ENCODE measurements at places on chromosomes 13 and 19.

DNA sequence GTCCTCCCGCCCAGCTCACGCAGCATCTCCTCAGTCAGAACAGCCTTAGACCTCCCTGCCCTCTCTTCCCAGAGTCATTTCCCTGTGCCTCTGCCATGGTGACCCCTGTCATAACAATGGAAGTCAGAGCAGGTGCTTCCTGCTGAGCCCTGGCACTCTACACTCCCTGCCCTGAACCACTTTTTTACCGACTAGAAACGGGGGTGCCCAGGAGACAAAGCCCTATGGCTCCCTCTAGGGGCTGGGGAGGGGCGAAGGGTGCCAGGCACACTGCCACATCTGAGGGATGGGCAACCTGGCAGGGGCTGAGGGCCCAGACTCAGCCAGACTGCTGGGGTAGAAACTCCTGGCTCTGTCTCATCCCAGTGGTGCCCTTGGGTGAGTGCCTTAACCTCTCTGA lies 16.4 kb downstream of the ZNF574 start:
- no peak for DNase-seq

GRCh38 chr19:10966809-10967208 lies 6.0 kb downstream of the SMARCA4 start:
- no peak for DNase-seq

DNA sequence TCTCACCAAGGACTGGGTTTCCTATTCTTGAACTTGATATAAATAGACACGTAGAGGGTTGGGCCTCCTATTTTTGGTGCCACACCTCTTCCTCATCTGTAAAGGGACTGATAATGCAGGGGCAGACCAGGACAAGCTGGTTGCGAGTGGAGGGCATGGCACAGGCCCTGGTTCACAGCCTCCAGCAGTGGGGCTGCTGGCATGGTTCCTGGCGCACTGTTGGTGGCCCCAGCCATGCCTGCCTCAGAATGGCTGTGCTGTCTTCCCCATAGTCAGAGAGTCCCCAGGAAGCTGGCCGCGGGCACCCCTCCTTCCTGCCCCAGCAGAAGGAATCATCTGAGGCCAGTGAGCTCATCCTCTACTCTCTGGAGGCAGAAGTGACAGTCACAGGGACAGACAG lies 10.5 kb upstream of the OVOL3 start:
- no peak for DNase-seq

GRCh38 chr19:29324717-29325116 lies 111.8 kb upstream of the UQCRFS1 start:
- DNase-seq = no peak

GRCh38 chr19:38270587-38271167 lies 6.3 kb downstream of the SPINT2 start:
- peak; percentile 93 for DNase-seq

GRCh38 chr13:73101351-73102007 lies 42.7 kb downstream of the KLF5 start:
- no peak for DNase-seq

GRCh38 chr19:6267552-6268381 lies 12.0 kb downstream of the MLLT1 start:
- DNase-seq = no peak

- DNase-seq = no peak
Measured at GRCh38 chr19:6868351-6868750, 19.0 kb upstream of the ADGRE1 start.

DNA sequence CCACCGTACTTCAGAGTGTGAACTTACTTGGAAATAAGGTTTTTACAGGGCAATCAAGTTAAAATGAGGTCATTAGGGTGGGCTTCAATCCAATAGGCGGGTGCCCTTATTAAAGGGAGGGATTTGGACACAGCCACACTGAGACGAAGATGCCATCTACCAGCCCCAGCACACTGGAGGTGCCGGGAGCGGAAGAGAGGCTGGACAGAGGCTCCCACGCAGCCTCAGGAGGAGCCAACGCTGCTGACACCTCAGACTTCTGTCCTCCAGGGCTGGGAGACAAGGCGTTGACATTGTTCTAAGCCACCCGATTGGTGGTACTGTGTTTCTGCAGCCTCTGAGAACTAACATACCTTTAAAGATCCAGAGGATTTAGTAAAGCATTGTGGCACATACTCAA lies 12.6 kb upstream of the RAB20 start:
- no peak for DNase-seq

- peak; percentile 40 for DNase-seq
Measured at GRCh38 chr13:35979361-35979951, 151.7 kb downstream of the DCLK1 start.

DNA sequence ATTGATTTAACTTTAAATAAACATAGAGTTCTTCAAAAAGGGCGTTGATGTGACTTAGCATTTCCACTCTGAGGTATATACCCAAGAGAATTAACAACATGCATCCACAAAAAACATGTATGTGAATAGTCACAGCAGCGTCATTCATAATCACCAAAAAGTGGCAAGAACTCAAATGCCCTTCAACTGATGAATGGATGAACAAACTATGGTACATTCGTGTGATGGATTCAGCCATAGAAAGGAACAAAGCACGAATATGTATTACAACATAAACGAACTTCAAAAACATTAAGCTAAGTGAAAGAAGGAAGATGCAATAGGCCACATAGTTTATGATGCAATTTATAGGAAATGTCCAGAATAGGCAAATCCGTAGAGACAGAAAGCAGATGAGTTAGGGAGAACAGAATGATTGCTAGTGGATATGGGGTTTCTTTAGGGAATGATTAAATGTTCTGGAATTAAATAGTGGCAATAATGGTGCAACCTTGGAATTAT lies 72.3 kb upstream of the UQCRFS1 start:
- DNase-seq = no peak

DNA sequence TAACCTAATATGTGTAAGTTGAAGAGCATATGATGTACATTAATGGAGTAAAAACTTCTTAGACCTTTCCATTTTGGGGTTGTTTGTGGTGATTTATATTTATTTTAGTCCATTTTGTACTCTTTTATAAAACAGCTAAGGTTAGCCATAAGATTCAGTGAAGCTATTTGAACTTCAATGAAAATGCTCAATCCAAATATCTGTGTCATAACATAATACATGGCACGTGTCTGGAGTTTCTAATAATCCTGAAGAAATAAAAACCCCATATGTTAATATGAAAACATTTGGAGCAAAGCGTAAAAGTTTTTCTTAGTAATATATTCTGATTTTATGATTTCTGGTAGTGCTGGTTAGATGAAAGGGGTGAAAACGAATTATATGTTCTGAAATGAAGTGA lies 1729.7 kb downstream of the PCDH9 start:
- no peak for DNase-seq

GRCh38 chr13:109610517-109610916 lies 175.9 kb downstream of the IRS2 start:
- DNase-seq = no peak

GRCh38 chr19:899336-900042 lies 6.2 kb downstream of the RNU6-9 start:
- no peak for DNase-seq

DNA sequence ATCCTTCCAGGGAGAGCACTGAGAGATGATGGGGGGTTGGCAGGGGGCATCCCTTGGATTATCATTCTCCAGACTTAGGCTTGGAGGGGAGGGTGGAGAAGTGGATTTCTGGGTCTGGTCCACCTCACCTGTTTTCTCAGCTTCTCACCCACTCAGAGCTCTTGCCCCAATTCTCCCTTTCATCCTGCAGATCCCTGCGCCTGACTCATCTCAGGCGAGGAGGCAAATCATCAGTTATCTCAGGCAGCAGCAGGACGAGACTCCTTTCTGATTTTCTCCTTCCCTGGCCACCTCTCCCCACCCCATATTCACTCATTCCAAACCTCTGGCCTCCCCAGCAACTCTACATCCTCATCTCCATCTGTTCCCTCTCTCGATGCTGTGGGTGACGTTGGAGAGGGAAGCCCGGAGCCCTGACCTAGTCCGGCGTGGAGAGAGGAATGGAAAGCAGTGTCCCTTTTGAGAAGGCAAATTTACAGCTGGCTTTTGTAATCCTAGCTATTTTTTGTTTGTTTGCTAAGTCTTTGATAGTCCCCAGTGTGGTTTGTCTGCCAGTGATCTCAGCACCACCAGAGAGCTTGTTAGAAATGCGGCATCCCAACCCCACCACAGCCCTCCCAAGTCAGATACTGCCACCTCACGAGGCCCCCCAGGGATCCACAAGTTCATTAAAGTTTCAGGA lies 24.0 kb upstream of the TPT1 start:
- no peak for DNase-seq

DNA sequence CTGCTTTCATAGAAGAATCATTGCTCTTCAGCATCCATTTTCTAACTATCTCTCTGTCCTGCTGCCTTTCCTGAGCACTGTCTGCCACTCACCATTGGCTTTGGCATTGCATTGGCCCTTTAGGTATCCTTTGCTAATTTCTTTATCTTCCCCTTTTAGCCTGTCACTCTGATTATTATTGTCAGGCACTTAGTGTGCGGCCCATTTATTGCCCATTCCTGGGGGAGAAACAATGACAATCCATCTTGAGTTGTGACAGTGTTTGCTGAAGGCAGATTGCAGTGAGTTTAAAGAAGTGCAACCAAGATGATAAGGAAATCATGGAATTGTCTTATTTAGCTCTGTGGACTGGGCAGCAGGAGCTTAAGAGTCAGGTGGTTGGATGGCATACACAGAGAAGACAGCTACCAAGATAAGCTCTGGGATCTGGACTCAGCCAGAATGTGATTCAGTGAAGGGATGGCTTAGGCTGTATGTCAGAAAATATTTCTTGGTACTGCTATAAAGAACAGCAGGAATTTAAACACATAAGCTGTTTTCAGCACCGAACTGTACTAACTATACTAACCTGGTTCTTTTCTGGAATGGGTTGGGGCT lies 25.3 kb downstream of the B3GLCT start:
- no peak for DNase-seq

DNA sequence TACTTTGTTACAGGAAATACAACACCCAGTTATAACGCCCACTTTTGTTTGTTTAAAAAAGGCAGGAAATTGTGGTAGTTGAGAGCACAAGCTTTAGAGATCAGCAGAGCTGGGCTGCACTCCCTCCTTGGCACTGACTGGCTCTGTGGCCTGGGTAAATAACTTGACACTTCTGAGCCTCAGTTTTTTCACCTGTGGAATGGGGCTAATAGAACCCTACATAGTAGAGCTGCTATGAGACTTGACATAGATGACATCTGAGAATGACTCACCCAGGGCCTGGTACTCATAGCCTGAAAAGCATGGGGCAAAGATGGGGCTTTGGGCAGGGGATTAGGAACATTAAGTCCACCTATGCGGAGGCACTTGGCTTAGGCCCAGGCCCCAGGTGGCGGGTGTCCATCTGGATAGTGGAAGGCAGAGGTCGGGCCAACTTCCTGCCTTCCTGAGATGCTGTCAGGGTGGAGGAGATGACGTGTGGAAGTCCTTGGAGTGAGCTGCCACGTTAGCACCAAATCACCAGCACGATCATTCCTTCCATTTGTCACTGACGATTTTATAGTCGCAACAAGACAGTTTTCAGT lies 159.1 kb downstream of the KATNAL1 start:
- DNase-seq = no peak

DNA sequence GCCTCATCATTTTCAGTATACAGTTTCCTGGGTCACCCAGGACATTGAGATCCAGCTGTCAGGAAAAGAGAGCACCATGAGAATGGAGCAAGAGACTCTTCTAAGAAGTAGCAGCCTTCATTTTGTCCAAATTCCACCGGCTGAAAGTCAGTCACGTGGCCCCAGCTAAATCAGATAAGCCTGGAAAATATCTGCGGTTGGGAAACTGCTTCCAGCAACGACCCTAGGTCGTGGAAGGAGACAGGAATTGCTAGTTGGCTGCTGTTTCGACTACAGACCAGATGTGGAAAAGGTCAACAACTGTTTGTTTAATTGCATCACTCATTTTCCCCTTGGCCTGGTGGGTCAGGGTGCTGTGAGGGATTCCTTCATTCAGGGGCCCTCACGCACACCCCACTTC lies 107.0 kb downstream of the ZNF536 start:
- no peak for DNase-seq

DNA sequence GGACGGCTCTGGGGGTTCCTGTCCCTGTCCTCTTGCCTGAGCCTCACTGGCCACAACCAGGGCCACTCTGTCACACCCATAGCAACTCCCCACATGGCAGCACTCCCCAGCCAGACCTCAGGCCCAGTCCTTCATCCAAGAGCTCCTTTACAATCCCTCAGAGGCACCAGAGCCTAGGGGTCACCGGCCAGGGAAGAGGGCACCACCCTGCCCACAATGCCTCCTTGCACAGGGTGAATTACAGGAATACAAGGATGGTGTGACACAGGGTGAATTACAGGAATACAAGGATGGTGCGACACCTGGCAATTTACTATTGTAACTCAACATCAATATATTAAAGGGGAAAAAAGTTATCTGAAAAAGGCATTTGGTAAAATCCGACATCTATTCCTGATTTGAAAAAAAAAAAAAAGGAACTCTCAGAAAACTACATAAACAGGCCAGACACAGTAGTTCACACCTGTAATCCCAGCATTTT lies 16.5 kb downstream of the MIER2 start:
- DNase-seq = no peak

GRCh38 chr13:19382111-19382510 lies 179.2 kb downstream of the TPTE2 start:
- DNase-seq = no peak

DNA sequence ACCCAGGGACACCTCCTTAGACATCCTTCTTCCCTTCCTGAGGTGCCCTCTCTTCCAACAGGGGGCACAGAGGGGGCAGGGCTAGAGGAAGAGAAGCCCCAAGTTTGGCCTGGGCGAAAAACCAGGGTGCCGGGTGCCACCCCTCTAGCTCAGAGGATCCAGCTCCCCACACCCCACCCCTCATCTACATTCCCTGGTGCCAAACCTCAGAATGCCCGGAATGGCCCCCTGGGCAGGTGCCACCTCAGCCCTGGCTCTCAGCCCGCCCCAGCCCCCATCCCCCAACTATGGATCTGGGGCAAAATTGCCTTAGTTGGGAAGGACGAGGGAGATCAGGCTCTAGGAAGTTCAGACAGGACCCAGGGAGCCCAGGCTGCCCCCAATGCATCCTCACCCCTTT lies 2.0 kb downstream of the CNN1 start:
- DNase-seq = no peak

GRCh38 chr13:49908637-49909036 lies 27.5 kb downstream of the SPRYD7 start:
- DNase-seq = no peak

GRCh38 chr13:109803825-109804224 lies 17.4 kb upstream of the IRS2 start:
- no peak for DNase-seq

GRCh38 chr13:82062772-82063171 lies 1721.8 kb upstream of the SPRY2 start:
- no peak for DNase-seq

GRCh38 chr19:1523412-1524286 lies at the start of gene PLK5:
TSS of gene PLK5 (plus strand) at chr19:1524077. CDS start at chr19:1526997, 2,920 bp downstream.
- DNase-seq = no peak

GRCh38 chr13:82116422-82116989 lies 1765.8 kb downstream of the SLITRK1 start:
- DNase-seq = no peak

GRCh38 chr19:12792853-12793289 lies 1.6 kb downstream of the JUNB start:
- no peak for DNase-seq

DNA sequence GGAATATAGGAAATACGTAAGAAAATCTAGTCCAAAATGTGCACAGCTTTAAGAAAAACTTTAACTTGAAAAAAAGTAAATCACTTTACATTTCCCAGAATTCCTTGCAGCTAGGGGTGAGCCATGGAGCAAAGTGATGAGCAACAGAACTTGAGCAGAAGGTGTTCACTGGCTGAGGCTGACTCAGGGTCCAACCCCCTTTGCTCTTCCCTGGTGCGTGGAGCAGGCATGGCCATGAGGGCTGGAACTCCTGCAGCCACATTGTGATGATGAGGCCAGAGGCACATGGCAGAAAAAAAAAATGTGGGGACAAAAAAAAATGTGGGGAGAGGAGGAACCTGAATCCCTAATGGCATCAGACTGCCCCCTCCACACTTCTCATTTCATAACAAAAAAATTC lies 9.9 kb upstream of the PLA2G4C start:
- DNase-seq = no peak

Measured in Caki2 (cell line).